Smooth muscle cell of the umbilical artery (primary cell): ENCODE measurements at places on chromosomes 11 and 22. TPM values are rescaled to one million over a fixed set of nuclear protein-coding genes. Genes with fewer than 3 reads are reported as not detected.

OR5A1 gene
- not detected in 2 replicates for total RNA-seq

RNF169 gene
- total RNA-seq = 16.9 and 22.9 TPM in 2 replicates

ZDHHC8 gene
- total RNA-seq = 8.6 and 32.7 TPM in 2 replicates

MS4A4A gene
- not detected in 2 replicates for total RNA-seq

TRIM29 gene
- 0.51 and 3.3 TPM in 2 replicates for total RNA-seq

ARHGEF17 gene
- 38.9 and 72.8 TPM in 2 replicates for total RNA-seq
